NCI-H524 (cell line): ENCODE measurements at places on chromosomes 13 and 19.

DNA sequence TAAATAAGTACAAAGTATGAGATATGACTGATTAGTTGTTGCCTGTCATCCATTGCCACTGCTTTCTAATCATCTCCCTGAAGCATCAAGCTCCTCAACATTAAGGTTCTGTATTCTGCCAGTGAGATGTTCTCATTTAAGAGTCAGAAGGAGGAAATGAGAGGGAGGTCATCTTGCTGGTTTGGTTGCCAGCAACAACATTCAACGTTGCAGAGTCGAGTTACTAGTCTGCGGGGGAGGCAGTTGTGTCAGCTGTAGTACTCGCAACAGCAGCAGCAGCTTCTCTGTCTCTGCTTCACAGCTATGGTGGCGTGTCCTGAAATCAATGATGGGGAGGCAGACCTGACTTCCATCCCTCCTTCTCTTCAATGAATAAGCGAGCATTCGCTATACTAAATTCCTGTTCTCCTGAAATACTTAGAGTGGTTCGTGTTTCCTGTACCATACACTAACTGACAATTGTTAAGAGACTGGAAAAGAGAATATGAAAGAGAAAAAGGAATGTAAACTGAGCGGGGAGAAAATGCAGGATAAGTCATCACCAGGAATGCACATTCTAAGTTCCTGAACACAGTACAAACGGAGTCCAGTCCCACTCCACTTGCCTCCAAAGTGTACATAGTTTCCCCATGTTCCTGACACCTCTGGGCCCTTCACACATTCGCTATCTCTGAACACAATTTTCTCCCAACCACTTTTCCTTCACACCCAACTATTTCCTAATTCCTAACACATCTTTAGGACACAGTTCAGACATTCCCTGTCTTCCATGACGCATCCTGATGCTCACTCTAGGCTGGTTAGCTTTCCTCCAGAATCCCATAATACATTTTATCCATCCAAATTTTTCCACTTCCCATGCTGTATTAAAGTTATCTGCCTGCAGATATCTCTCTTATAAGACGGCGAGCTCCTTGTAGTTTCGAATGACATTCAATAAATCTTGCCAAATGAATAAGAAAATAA is 263.0 kb downstream of the KLF12 start:
- DNase-seq = no peak

DNA sequence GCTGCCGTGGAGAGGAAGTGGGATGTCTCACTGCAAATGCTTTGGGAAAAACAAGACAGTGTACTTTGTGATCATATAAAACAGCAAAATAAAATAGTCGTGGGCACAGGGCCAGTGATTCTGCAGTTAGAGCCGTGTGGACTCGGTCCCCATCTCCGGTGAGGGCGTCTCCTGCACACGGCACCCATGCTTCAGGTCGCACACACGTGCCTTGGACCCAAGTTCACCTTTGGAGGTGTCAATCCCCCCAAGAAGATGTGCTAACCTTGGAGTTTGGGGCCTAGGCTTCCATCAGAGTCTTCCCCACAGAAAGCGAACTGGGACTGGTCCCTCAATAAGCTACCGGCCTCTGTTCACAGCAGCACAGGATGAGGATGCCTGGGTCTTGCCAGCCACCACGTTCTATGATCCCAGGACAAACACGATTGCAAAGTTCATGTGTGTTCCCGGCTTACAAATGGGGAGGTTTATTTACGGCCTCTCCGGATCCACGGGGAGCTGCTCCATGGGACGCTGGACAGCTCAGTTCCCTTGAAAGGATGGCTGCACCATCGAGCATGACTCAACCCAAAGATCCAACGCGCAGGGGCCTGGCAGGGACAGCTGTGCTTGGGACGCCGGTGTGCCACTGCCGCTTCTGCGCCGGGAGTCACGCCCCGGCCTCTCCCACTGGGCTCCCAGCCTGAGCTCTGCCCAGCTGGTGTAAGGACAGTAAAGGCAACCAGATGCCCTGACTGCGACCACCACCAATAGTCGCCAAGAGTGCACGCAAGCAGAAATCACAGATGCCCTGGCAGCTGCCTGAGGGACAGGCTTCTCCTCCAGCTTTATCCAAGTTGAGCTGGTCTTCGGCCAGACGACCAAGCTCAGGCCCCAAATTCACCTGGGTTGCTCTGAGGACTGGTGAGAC is 8.6 kb downstream of the GAS6 start:
- no peak for DNase-seq

GRCh38 chr19:38392707-38393308 is 4.3 kb downstream of the SPRED3 start:
- DNase-seq = no peak

- DNase-seq = no peak
Observed at GRCh38 chr19:49599378-49600295, 8.7 kb downstream of the PRR12 start.

DNA sequence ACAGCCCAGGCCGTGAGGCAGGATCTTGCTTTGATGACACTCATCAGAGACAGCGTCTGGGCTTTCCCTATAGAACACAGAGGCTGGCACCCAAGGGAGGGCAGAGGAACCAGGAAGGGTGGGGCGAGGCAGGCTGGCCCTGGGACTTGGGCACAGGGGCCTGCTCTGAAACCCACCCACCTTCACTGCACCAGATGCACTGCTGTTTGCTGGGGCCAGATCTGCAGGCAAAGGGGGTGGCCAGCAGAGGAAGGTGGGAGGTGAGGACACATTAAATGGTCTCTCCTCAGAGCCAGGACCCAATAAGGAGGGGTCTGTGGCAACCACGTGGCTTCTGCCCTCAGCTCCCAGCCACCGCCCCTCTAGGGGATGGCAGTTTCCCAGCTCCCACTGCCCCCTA is 6.6 kb upstream of the VSTM2B start:
- DNase-seq = no peak

GRCh38 chr13:77537289-77537919 is 1.9 kb downstream of the SCEL start:
- DNase-seq = no peak
